Activated T-helper 9 cell treated with anti-CD3 and anti-CD28 coated beads, Interleukin-2, amount 50 U/mL, for 16 hours (primary cell): ENCODE measurements at places on chromosomes 12 and 14.

- no peak for DNase-seq
Measured at GRCh38 chr12:128825835-128826234, 2.1 kb upstream of the SLC15A4 start.

DNA sequence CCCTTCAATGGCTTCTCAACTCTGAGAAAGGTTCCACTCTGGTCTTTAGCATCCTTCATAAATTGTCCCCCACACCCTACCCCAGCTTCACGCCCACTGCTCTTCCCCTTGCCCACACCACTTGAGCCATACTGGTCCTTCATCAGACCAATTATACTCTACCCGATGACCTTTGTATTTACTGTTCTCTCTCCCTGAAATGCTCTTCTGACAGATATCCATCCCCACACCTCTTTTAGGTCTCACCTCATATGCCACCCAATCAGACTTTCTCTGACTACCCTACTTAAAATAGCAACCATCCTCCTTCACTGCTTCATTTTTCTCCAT is 135.7 kb downstream of the MED13L start:
- DNase-seq = no peak

- no peak for DNase-seq
Measured at GRCh38 chr12:121581686-121582429, 1.0 kb upstream of the KDM2B start.

DNA sequence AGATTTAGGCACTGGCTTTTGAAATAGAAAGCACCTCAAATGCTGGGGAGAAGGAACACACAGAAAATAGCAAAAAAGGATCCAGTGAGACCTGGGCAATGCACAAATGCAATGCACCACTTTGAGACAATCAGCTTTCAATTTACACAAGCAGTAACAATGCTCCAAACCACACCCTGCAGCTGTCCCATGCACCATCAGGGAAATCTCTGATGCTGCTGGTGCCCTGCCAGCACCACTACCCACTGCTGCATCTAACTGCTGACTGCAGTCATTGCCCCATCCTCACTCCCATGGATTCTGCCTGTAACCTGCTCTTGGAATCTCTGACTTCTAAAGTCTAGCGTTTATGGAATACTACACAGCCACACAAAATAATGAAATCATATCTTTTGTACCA is 21.0 kb upstream of the HMGA2 start:
- DNase-seq = no peak

DNA sequence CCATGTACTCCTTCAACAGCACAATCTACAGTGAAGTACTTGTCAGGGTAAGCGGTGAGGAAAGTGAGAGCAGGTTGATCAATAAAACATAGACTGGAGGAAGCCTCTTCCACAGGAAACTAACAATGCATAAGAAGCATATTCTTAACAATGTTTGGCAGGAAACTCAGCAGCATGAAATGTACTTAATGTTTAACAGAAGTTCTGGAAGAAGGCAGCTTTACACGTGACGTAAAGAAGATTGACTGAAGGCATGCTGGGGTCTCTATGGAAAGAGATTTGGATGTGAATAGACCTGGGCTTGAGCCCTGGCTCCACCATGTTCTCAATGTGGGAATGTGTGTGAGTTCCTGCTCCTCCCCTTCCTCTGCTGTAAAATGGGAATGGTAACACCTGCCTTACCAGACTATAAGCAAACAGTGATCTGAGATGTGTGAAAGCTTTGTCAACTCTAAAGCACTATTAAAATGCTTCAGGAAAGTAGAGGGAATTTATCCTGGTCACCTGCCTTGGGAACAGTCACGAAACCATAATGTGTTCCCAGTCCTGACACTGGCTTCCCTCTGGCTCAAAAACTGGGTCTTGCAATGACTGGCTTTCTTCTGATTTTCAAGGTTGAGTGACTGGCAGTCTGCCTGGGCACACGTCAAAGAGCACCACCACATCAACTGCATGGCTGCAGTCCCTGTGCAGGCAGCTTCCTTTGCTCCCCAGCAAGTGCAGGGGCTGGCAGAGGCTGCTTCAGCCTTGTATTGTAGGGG is 384.6 kb downstream of the APAF1 start:
- DNase-seq = no peak

DNA sequence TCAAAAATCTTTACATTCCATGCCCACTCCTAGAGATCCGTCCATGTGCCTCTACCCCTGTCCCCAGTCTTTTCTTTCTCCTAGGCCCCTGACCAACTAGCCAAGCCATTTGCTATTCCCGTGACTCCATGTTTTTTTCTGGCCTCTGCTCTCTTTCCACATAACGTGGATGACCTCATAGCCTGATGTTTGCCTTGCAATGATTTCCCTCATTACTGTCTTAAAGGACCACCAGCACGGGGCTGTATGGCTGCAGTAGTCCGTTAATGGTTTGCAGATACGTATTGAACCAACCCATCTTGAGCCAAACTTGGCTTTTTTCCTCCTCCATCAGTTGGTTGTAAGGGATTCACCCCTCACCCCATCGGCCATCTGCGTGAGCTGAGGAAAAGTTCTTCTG is 226.0 kb downstream of the PCNX1 start:
- DNase-seq = no peak

- no peak for DNase-seq
Measured at GRCh38 chr12:97995559-97995958, 519.8 kb upstream of the TMPO start.

DNA sequence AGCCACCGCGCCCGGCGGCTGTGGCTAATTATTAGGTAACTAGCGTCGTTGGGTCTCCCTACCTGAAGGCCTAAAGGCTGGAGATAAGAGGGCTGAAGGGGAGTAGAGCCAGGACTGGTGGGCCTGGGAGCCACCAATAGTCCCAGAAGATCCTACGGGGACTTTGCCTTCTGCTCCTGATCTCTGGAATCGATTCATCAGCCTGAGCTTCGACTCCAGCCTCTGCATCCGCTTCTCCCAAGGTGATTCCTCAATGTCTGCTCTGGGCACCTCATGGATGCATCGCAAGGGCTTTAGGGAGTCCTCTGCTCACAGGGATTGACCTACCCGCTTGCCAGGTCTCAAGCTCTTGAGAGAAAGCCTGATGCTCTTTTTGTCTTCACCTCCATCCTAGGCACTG is 14.7 kb upstream of the KDM2B start:
- DNase-seq = no peak

DNA sequence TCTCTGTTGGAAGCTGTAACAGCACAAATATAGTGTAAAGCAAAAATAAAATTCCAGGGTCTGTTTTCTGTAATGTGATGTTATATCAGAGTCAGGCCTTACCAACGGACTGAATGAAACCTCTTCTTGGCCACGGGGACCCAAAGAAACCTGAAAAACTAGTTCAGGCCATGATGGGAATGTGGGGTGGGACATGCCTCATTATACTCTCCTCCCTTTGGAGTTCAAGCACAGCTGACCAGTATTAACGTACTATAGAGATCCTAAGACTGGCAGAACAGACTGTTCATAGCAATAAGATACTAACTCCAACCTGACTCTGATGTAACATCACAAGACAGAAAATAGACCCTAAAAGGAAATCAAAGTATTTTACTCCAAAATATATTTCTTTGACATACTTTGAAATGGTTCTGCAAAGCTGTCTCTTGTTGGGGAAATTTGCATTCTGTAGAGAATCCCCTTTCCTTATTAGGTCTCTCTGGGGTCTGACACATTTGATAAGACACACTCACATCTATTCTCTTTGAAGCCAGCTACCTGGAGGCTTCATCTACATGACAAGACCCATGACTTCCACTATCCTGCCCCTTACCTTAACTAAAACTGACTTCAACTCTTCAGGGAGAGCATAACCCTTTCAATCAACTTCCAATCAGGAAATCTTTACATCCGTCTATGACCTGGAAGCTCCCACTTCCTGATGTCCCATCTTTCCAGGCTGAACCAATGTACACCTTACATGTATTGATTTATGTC is 444.6 kb downstream of the SOX5 start:
- no peak for DNase-seq

DNA sequence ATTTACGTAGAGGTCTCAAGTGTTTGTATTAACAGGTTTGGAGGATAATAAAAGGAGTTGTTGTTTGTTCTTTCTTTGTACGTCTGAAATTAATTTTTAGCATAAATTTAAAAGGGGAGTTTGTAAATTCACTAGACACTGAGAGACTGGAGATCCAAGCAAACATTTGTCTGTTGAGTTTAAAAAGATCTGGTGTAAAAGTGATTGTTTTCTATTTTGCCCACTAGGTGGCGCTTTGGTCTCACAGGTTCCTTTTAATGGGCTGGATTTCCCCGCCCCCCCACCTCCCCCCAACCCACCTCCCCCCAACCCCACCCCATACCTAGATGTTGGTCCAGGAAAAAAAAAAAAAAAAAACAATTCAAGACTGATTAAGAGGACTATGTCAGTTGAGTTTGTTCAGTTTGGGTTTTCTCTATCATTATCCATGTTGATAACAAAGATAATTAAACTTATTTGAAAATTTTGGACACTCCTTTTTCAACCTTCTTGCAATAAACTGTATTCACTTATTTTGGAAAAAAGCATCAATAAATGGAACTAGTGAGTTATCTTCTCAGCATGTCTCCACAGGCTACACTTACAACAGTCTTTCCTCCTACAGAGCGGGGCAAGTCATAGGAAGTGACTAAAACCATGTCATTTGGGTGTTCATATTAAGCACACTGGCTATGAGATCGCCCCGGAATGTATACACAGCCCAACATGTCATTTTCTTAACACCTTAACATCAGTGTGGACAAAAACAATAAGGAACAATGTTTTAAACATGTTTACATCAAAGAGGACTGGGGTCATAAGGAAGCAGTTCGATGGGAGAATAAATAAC is 841.1 kb downstream of the NRXN3 start:
- DNase-seq = no peak

DNA sequence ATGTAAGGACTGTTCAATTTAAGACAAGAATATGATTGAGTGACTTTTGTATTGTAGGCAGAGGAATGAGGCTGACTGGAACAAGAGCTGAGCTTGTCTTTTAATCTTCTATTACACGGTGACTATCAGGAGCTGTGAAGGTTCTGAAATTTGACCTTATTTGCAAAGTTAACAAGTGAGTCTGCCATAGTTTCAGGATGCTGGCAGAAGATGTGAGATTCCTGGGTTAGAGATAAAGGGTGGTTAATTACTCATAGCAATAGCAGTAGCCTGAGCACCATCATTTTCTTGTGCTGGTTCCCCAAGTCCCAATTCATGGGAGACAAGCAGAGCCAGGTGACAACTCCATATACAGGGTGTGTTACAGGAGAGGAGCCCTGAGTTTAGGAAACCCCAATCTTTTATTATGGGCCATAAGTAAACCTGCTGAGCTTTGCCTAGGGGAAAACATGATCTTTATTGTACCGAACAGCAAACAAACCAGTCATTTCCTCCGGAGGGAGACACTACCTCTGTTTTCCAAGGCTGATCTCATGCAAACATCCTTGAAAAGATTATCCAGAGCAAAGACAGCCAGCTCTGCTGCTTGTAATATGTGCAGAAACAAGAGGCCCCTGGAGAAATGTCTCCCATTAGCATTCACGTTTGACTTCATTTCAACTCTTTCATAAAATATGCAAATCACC is 51.7 kb upstream of the DDX11 start:
- no peak for DNase-seq

GRCh38 chr12:38053113-38053512 is 263.5 kb upstream of the ALG10B start:
- DNase-seq = no peak

- DNase-seq = no peak
Measured at GRCh38 chr14:32363761-32364160, 34.7 kb downstream of the AKAP6 start.

GRCh38 chr12:28265435-28266042 is 75.3 kb downstream of the CCDC91 start:
- DNase-seq = no peak

- DNase-seq = no peak
Measured at GRCh38 chr12:11904124-11904523, 166.6 kb upstream of the BCL2L14 start.

DNA sequence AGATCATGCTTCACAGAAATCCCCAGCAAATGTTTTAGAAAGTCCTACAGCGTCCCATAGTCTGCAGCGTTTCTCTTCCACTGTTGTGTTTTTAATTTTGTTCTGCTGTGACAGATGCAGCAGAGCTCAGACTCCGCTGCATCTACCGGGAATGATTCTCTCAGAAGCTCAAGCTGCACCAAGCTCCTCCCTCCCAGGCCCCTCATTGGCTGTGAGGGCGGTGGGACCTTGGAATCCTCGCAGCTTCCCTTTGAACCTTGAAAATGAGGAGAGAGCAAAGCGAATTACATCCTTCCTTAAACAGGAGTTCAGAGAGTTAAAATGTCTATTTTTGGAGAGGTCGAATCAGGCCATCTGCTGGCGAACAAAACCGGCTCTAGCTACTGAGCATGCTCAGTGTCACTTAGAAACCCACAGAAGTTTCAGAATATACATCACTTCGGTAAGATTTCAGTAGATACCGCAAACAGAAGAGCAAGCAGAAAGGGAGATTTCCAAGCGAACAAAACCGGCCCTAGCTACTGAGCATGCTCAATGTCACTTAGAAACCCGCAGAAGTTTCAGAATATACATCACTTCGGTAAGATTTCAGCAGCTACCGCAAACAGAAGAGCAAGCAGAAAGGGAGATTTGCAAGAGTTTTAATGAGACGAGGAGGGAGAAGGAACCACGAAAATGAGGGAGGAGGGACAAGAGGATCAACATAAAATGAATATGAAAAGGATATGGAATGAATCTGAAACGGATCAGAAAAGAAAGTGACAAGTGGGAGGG is at the start of gene ABCD2:
TSS of gene ABCD2 (minus strand) at position 144 of the 774 bp plus-strand sequence. CDS start 188 bp downstream, outside the sequence.
- DNase-seq = peak; percentile 51

GRCh38 chr12:5694759-5695409 is 250.2 kb downstream of the ANO2 start:
- DNase-seq = no peak

DNA sequence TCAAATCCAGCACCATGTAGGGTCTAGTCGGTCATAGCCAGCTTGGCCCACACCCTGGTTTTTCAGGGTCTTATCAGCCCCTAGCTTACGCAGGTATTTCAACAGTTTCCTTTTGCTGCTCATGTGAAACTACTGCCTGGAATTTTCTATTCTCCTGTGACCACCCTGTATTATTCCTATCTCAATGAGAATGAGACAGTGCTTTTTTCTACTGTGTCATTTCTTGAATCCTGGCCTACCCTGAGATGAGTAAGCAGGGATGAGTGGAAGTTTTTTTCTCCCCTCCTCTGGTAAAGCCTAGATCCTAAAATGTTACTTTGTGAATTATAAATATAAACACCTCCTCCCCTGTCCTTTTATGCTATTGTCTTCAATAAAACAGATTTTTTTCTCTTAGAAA is 62.7 kb upstream of the ARID2 start:
- DNase-seq = no peak

DNA sequence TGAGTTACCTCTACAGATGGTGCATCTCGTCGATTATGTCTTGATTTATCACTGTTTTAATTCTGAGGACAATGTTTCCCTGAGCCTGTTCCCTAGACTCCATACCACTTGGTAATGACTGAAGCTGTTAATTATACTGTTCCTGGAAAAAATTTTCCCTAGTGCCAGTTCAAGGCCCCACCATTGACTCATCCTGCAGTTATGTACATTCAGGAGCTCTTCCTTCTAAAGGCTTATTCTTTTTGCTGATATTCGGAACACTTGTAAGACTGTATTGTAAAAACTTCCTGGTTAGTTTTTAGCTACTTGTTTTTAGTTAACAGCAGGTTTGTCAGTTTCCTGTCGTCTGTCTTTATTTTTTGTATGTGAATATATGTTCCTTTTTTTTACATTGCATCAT is 30.4 kb upstream of the PPP2R5E start:
- no peak for DNase-seq

GRCh38 chr12:127681151-127681754 is 585.7 kb upstream of the TMEM132C start:
- DNase-seq = no peak
